ENCODE measurements at places on chromosomes 5 and 9.

DNA sequence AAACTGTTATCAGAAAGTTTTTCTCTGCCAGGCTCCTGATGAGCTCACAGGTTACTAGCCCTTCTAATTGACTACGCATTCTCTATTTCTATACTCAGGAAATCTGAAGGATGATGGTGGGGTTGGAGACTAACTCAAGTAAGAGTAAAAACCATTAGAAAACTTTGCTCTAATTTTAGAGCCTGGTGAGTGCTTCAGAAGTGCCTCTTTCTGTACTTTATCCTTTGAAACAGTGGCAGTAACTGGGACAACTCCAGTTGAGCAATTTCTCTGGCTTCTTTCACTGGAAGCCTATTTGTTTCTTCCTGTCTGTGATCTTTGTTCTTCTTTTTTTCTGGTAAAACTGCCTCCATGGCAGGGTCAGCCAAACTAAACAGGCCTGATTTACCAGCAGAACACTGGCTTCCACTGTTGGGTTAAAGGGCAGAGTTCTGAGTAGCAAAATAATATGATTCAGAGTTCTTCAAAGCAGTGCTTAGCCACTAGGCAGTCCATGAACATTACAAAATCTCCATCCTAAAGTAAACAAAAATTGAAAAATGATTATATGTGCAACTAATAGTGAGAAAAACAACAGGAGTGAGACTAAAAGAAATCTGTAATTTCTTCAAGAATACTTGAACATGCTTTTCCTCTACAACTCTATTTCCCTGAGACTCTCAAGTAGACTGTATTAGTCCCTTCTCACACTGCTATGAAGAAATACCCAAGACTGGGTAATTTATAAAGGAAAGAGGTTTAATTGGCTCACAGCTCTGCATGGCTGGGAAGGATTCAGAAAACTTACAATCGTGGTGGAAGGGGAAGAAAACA, 79.8 kb downstream of the MROH2B start:
- DNase-seq = no peak

DNA sequence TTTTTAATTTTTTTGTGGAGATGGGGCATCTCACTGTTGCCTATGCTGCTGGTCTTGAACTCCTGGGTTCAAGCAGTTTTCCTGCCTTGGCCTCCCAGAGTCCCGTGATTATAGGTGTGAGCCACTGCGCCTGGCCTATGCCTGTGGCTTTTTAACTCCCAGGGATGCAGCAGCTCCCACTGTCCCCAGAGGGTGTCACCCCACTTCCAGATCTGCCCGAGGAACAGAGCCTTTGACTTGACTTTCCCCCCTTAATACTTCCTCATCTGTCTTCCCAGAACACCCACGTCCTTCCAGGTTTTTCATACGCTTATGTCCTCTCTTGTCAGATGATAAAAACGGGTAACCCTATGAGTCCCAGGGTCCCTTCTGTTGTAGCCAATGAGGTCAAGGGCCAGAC, 7.6 kb upstream of the PRRC2B start:
- DNase-seq = no peak

- no peak for DNase-seq
Measured at GRCh38 chr9:125867751-125868415, 120.7 kb downstream of the PBX3 start.

GRCh38 chr5:10581867-10582511, 18.1 kb downstream of the ANKRD33B start:
- no peak for DNase-seq

DNA sequence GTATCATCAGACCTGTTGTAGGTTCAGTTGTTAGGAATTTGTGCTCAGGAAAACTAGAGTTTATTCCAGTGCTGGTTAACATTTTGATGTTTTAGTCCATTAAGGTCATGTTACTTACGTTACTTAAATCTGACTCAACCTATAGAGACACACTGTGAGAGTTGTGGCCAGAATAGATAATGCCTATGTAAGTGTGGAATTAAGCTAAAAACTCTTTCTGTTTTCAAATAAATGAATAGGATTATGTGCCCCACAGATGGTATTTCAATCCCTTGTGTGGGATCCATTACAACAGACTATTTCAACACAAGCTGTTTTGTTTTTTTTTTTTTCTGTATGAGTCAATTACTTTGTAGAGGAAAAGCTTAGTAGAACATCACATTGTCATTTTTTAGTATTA, 68.1 kb downstream of the MEGF10 start:
- DNase-seq = peak; percentile 38

DNA sequence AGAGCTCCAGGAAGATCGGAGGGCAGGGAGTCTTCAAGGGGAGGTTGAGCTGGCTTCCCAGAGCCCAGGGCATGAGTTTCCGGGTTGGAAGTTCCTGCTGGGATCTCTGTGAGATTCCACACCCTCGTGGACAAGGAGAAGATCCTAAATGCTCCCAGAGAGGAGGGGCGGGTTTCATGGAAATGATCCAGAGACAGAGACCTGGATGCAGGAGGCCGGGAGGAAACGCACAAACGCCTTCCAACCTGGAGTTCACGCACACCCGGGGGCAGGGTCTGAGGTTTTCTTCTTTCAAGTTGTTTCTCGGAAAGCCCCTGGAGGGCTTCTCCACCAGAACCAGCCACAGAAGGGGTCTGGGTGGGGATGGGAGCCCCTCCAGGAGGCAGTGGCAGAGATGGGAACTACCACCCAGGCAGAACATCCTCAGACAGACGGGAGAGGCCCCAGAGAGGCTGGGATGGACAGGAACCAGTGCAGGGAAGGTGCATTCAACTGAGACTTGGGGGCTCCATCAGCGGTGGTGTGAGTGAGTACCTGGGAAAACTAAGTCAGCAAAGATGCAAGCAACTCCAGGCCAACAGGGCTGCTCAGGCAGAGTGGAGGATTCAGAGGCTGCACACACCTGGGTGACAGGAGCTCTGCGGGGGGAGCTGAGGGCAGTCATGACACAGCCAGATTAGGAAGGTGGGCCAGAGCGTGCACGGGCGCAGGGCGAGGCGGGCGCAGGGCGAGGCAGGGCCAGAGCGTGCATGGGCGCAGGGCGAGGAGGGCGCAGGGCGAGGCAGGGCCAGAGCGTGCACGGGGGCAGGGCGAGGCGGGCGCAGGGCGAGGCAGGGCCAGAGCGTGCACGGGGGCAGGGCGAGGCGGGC, 52.1 kb upstream of the EXOC3 start:
- no peak for DNase-seq

DNA sequence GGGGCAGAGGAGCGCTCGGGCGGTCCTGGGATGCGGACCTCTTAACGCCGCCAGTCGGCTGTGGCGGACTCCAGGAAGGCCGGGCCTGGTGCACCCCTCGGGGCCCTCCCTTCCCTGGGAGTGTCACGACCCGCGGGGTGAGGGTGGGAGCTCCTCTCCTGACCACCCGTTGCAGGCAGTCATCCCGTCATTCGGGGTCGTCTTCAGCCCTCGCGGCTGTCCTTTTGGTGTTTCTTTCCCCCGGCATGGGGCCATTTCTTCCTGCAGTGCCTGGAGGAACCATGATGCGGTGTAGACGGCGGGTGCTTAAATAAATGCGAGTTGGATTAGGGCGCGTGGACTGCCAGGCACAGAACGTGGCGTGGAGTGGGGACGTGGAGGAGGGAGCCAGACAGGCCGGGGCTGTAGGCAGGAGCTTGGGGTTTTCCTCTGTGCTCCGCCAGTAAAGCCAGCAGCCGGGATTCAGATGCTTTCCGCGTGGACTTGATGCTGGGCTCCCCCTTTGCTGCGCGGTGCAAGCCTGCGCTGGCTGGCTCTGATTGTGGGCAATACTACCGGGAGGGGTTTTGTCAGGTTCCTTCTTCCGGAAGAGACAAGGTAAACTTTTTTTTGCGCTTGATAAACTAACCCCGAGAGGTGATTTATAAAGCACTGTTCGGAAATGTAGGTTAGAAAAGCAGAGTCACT, 868 bp downstream of the KDM4C start:
- peak; percentile 51 for DNase-seq

GRCh38 chr5:141855265-141856036, 22.8 kb downstream of the PCDH1 start:
- DNase-seq = no peak

DNA sequence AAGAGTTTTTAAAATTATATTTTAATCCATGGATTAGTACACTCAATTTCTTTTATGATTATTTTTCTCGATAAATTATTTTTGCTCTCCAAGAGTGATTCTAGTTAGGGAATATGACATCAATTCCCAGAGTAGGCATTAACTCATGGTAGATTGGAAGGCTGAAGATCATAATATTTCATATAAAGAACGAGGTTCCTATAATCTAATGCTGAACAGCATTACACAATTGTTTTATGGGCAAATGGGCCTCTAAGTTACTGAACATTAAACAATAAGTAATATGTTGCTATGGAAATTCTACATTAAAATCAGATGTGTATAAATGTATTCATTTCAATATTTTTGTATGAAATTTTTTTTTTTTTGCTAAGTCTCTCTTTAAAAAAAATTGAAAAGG, 140.3 kb downstream of the ZNF608 start:
- no peak for DNase-seq

DNA sequence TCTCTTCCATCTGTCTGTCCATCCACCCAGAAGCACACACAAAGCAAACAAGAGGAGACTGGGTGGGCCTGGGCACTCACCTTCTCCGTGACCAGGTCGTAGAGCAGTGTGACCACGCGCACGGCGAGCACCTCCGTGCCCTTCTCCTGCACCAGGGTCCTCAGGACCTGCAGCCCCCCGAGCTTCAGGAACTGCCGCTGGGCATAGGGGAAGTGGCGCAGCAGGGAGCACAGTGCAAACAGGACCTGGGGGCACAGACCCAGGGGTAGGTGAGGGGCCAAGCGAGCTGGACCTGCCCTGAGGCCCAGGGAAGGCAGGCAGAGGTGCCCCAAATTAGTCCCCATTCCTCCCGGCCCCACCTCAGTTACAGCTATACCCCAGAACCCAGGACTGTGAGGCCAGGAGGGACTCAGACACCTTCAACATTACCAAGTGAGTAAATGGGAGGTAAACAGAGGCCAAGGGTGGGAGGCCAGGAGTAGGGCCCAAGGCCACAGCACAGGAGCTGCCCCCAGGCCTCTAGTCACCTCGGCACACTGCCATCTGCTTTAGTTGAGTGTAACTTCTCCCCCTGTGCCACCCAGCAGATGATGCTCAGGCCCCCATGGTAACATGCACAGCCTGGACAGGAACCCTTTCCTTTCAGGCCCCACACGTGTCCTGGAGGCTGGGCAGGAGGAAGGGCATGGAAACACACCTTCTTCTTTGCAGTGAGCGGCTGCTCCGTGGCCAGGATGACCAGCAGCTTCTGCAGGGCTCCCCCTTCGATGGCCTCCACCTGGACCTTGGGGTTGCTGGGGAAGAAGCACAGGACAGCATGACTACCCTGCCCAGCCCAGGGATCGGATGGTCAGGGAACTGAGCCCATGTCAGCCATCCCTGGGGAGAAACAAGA, 76.2 kb upstream of the LRRTM2 start:
- no peak for DNase-seq

DNA sequence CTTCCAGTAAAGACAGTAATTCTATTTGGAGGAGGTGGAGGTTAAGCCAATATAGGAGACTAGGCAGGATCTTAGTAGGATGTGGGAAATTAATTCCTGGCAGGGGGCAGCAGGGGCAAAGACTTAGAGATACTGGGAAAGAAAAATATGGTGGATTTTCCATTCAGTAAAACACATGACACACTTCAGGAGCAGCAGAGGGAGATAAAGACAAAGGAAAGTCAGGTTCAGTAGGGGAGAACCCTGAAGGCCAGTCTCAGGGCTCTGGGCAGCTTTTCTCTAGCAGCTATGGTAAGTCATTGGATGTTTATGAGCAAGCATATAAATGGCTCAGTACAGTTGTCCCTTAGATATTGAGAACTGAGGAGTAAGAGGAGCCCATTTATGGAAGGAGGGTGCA, 105.5 kb downstream of the PJA2 start:
- no peak for DNase-seq

GRCh38 chr5:173547579-173547978, 68.9 kb downstream of the BOD1 start:
- DNase-seq = no peak

GRCh38 chr9:98215821-98216220, 23.4 kb upstream of the CORO2A start:
- DNase-seq = no peak

DNA sequence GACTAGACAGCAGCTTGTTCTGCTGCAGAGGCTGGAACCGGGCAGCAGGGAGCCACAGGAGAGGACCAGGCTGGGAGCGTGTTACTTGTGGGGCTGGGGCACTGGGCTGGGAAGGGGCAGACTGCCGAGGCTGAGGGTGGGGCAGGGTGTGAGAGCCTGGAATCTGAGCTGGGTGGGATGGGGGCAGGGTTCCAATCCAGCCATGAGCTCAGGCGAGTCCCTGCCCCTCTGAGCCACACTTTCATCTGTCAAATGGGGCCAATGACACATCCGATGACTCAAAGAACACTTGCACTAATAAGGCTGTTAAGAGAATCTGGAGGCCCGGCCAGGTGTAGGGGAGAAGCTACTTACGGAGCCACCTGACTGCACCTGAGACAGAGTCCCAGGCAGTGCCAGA, 18.7 kb upstream of the WDR38 start:
- no peak for DNase-seq

GRCh38 chr9:19875291-19875920, 86.6 kb upstream of the SLC24A2 start:
- DNase-seq = peak; percentile 35

DNA sequence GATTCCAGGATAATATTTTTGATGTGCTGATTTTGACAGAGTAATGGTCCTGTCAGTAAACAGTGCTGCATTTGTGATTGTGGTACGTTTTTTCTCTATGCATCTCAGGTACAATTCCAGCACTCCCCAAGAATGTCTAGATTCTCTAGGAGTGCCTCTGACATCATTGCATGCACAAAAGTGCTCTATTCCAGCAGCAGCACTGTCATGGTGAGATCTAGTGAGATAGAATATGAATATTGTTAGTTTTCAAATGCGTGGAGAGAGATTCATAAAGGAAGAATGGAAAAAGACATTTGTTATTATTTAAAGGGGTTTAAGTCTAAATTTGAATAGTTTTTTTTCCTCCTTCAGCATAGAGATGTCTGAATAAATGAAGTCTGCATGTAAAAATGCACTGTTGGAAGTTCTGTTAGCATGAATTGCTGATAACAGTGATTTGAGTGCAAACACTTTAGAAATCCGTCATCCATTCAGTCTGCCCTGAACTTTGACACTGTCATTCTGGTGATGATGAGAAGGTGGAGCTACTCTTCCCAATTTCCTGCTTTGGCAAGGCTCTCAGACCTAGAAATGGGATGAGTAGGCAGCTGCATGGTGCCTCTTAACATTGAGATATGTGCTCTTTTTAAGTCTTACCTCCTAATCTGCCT, 84.6 kb downstream of the GAPVD1 start:
- no peak for DNase-seq

GRCh38 chr5:161278739-161279660, 267.5 kb downstream of the GABRB2 start:
- DNase-seq = no peak

- no peak for DNase-seq
Measured at GRCh38 chr5:33079548-33079947, 361.2 kb upstream of the TARS1 start.

DNA sequence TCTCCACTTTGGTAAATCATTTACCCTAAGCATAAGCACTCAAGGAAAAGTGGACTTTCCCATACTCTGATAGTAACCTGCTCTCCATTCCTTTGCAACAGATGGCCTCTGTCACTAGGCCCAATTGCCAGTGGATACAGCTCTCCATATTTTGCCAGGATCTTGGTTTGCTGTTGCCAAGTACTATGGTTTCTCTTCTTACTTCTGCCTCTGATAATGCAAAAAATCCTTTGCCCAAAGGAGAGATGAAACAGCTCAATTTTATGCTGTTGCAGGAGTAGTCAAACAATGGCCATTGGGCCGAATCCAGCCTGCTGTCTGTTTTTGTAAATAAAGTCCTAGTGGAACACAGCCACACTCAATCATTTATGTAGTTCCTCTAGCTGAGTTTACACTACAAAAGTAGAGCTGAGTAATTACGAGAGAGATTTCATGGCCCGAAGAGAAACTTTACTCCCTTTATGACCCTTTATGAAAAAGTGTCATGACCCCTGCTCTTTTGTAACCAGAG, 92.5 kb downstream of the HTR4 start:
- no peak for DNase-seq
